Dermis microvascular lymphatic vessel endothelial cell (primary cell): ENCODE measurements at places on chromosomes 6 and 20.

DNA sequence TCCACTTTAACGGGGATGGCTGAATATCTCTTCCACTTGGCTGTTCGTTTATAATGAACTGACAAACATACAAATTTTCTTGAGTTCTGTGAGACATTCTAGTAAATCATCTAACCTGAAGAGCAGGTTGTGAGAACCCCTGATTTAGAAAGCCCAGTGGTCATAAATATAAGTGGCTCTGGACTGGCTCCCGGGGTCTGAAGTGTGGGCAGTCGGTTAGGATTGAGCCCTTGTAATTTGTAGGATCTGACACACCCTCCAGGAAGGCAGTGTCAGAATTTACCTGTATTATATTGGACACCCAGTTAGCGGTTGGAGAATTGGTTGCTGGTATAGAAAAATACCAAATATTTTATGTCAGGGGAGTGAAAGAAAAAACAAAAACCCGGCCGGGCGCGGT, 6.8 kb upstream of the GMEB2 start:
- DNase-seq, result no peak

- DNase-seq, result no peak
These were observed 299.1 kb upstream of the KCNQ5 start for GRCh38 chr6:72322771-72323170.

GRCh38 chr20:62900052-62900691, 26.1 kb downstream of the DIDO1 start:
- DNase-seq, result peak; percentile 59

- DNase-seq, result no peak
These were observed 1.3 kb downstream of the HINT3 start for GRCh38 chr6:125957845-125958244.

DNA sequence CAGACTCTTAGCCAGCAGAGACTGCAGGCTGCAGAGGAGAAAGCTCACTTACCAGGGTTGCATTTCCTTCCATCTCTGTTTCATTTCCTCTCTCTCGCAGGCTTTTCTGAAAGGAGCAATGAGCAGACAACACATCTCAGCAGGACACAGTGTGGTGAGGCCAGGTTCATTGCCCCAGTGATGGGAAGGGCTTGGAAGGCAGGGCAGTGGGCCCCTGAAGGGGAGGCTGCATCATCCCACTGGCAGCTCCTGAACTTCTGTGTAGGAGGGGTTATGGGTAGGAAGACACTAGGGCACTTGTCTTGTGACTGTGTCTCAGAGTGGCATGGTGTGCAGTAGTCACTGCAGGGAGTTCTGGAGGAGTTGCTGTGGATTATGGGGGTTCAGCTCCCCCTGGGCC, 246.8 kb downstream of the QKI start:
- DNase-seq, result no peak

- DNase-seq, result peak; percentile 6
These were observed 78.9 kb downstream of the GINS1 start for GRCh38 chr20:25486377-25486776.

- no peak for DNase-seq
These were observed 34.7 kb downstream of the BMP2 start for GRCh38 chr20:6802227-6802626.

DNA sequence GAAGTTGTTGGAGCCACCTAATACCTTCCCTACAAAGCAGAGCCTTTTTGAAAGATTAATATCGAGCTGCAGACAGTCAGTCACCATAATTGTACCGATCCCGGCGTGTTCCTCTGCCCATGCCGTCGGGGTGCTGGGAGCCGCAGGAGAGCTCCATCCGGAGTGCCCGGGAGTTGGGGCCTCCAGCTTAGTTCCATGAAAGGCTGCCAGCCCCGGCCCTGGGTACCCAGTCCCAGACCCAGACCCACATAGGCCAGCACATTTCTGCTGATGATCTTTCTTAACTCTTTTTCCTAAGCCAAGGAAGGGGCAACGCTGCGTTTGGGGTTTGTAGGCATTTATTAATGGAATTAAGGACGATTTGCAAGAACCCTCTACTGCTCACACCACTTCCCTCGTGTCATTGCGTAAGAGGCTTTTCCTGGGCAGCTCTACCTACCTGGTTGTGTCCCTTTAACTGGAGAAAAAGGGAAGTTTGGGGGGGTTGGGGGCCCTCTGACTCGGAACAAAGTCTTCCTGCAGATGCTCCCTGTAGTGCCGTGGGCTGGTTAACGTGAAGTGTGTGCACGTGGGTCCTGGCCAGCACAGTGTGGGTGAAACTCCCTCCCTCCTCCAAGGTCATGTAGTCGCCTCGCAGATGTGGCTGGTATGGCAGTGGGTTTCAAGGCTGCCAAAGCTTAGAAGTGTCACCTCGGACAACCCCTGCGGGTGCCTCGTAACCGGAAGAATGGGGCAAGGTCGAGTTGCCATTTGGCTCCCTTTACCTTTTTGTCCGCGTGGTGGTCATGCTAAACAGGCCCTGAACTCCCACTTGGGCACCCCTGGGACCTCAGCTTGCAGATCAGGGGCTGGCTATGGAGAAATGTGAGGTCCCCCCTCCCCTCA, 54.3 kb upstream of the APCDD1L start:
- no peak for DNase-seq

- DNase-seq, result no peak
These were observed 159.4 kb downstream of the SMOC2 start for GRCh38 chr6:168600381-168600780.

DNA sequence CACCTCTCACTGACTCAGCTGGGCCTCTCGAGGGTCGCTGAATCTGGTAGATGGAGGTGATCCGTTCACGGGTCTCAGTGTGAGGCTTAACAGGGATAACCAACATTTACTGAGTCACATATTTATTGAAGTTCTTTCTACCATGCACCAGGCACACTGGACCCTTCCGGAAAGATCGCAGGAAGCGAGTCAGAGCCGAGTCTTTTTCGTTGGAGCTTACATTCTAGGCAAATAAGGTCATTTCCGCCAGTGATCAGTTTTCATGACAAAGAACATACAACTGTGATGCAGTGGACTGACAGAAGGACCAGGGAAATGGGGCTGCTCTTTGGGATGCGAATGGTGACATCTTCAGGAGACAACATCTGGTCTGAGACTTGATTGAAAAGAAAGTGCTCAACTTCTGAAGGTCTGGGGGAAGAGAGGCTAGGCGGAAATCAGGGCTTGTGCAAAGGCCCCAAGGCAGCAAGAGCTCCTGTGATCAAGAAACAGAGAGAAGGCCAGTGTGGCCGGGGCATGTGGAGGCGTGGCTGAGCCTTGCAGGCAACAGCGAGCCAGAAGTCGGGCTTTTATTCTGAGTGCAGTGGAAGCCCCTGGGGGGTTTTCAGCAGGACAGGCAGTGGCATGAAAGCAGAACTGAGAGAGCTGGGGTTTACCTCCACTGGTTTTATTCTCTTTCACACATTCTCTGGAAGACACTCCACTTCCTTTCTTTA, 56.7 kb downstream of the APCDD1L start:
- DNase-seq, result no peak

DNA sequence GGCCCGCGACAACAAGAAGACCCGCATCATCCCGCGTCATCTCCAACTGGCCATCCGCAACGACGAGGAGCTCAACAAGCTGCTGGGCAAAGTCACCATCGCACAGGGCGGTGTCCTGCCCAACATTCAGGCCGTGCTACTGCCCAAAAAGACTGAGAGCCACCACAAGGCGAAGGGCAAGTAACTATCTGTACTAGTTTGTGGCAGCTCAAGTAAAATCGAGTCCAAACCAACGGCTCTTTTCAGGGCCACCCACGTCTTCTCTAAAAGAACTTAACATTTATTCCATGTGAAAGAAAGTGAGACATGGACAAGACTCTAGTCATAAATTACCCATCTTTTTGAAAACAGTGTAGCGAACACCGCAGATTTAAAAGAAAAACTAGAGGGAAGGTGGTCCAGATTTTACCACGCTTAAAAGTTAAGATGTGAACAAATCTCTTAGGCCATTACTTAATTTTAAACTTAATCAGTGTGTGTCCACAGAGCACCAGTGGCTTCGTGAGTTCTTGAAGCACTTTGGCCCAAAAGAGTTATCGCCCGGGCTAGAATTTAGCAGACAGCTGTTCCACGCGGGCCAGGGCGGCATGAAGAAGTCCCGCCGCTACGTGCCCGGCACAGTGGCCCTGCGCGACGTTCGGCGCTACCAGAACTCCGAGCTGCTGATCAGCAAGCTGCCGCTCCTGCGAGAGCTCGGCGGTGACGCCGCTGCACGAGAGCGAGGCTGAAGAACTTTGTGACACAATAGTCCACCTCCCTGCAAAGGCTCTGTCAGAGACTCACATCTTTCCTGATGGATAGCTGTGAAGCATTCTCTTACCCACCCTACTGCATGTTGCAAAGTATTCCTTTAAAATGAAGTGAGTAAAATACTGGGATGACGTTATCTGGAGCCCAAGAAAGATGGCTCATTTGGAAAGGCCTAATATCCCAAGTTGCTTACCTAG, 113.9 kb upstream of the PRSS16 start:
- DNase-seq, result peak; percentile 52

GRCh38 chr6:40817369-40817768, 221.7 kb downstream of the UNC5CL start:
- no peak for DNase-seq

GRCh38 chr6:70954750-70955149, 2.1 kb downstream of the B3GAT2 start:
- DNase-seq, result no peak

DNA sequence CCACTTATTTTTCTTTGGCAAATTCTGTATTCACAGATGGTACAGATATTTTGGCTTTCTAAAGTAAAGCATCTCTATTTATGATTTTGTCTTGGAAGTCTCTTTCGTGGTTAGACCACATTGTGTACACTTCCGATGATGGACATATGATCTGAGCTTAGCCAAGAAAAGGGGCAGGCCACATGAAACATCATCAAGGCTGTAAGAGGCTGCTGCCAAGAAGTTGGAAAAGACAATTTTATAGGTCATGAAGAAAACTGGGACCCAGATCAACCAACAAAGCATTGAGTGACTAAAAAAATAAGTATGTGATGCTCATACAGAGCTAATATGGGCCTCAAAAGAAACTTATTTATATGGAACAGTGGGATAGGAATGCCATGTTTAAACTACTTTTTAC, 266.4 kb downstream of the HAO1 start:
- no peak for DNase-seq

- no peak for DNase-seq
These were observed 25.5 kb downstream of the LMBRD1 start for GRCh38 chr6:69771158-69771906.

DNA sequence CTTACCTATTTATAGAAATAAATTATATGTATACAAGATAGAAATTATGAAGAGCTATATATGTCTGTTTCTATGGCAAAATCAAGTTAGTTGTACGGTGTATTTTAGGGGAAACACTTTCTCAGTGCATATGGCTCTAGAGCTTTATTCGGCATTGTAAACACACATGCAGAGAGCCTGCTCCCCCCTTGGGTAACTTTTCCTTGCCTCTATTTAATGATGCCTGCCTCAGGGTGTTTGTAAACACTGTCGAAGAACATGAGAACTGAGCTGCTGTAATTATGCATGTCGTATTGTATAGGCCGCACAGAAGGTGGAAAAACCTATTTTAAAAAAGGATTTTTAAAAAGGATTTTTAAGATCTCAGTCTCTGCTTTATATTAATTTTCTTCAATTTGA, 133.4 kb downstream of the FNDC1 start:
- no peak for DNase-seq

DNA sequence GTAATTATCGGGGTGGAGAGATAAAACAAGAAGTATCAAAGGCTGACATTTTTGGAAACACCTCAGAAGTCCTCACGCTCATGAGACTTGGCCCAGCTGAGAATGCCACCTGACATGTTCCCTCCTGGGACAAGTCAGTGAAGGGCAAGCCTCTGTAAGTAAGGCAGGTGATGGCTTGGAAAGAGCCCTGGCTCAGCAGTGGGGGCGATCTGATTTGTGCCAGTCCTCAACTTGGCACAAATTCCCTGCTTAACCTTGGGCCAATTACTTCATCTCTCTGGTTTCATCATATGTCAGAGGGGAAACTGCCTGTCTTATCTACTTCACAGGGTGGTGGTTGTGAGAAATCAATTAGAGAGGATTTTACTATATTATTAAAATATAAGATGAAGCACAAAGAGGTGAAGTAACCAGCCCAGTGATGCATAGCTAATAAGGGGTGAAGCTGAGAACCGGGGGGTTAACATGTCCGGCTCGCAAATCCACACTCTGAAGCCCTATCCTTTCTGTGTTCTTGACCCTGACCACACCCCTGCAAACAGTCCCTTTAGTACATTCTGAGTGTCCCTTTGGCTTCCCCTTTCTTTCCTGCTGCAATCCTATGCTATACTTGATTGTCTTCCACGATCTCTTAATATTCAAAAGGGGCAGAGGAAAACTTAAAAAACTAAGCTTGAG, 8.8 kb upstream of the MOCS1 start:
- DNase-seq, result no peak

DNA sequence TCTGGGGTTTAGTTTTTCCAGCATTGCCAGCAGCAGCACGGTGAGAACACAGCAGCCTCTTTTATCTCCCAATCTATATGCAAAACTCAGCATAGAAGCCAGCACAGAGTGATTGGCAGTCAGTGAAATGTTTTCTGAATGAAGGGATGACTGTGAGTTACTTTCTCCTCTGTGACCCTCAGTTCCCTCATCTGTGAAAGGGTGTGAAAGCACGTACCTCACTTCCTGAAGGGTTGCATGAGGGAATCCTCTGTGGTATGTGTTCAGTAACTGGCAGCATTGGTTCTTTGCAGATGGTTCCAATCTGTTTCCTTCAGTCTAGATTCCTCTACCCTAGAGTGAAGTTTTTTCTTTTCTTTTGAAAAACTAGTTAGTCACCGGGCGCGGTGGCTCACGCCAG, 40.0 kb downstream of the EFCAB8 start:
- DNase-seq, result no peak

- no peak for DNase-seq
These were observed 22.3 kb downstream of the RPRD1B start for GRCh38 chr20:38055848-38056247.

DNA sequence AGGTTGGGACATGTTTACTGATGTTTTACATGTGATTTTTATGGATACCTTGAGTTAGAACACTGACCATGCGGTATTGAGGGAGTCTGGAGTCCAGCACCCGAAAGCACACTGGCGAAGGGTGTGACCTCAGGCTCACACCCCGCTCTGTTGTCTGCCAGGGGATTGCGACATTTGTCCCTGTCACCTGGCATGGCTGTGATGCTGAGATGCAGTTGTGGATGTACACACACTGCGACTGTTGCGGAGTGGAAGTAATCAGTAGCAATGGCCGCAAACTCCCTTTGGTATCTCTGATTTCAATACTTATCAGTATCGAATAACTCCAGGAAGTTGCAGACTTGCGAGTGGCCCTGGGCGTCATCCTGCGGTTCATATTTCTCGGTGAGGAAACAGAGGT, 43.2 kb downstream of the CDH4 start:
- no peak for DNase-seq

DNA sequence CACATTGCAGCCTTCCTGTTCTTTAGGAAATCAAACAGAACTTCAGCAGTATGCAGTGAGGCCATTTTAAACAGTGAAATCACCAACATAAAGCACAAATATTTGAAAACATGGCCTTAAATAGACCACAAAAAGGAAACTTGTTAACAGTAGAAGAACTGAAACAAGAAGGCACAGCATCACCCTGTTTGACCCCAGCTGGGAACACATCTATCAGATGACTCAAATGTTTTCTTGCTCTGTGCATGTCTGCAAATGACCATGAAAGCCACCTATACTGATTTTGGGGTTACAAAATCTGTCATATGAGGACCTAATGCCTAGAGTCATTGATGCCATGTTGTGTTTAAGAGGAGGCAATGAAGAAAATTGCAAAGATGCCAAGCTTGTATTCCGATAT, 123.8 kb upstream of the ADGRF1 start:
- no peak for DNase-seq
